ENCODE measurements at places on chromosomes 5 and 9.

DNA sequence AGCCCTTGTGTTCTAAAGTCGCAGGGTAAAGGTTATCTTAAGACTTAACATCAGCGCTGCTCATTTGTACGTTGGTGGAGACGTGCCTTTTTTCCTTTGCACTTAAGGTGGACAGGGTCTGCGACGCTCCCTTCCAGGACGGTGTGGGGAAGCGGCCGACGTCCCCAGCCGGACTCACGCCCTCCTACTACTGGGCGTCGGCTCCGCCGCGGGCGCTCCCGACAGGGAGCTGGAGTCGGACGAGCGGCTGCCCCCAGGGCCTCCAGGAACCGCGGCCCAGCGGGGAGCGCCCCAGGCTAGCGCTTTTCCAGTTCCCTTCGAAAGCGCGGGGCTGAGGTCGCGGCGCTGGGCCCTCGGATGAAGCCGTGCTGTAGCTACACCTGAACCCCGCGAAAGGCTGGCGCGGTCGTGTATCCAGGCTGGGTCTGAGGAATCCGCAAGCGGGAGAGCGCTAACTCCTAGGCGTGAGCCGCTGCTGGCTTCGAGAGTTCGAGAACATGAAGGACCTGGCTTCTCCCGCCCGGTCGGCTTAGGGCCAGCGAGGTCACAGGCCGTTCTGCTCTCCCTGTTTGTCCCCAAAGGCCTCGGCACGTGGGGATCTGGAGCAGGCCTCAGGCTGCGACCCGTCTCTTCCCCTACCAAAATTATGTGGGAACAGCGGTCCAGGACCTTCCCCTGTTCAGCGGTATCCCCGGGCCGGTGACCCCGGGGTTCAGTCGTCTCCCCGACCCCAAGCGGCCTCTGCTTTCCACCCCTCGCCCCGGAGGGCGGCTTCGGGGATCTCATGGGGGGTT lies 3.8 kb upstream of the DMRT3 start:
- no peak for DNase-seq

GRCh38 chr5:40089269-40089668 lies 590.4 kb upstream of the PTGER4 start:
- peak; percentile 34 for DNase-seq

- DNase-seq = no peak
These were observed 22.2 kb upstream of the ASS1 start for GRCh38 chr9:130422546-130422945.

DNA sequence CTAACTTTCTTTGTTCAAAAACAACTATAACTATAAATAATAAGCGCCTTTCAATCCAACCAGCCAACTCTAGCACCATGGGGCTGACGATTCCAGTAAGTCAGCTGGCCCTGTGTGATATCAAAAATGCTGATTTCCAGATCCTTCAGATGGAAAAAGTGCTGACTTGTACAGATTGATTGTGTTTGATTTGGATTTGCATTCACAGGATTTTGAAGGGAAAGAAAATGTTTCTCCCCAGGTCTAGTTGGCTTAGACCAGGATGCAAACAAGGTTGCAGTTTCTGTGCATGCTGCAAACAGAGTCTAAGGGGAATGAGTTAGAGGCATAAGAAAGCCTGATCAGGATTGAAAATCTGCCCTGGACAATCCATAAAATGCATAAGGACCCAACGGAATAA lies 68.9 kb downstream of the SLC1A3 start:
- no peak for DNase-seq

GRCh38 chr5:15902066-15902465 lies 277.5 kb downstream of the MARCHF11 start:
- no peak for DNase-seq

GRCh38 chr5:35856765-35857351 lies at the start of gene IL7R:
Gene IL7R, plus strand, starts transcription at chr5:35856891. Its CDS starts 87 bp downstream, at chr5:35856978.
- DNase-seq = peak; percentile 18

DNA sequence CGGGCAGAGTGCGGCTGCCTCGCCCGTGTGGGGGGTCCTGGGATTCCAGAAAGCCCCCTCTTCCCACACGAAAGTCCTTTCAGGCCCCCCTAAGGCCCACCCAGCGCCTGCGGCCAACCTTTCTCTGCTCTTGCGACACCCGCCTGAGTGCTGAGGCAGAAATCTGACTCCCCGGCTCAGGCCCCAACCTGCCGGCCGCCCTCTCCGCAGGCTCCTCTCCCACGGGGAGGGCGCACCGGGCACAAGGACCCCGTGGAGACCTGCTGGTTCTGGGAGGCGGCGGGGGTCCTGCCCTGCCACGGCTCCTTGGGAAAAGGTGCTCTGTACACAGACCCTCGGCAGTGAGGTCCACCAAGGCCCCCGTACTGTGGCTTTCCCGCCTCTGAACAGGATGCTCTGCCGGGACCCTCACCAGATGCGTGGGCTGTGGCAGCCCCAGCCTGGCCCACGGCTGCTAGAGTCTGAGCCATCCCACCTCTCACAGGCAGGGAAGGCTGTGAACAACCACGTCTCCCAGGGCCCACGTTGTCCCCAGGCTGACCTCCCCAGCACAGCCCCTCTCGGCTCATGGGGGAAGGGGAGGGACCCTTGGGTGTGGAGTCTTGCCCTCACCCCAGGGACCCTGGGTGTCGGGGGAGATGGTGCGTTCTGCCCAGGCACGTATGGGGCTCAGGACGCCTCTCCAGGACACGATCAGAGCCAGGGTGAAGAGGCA lies 41.5 kb upstream of the EGFL7 start:
- DNase-seq = peak; percentile 81

DNA sequence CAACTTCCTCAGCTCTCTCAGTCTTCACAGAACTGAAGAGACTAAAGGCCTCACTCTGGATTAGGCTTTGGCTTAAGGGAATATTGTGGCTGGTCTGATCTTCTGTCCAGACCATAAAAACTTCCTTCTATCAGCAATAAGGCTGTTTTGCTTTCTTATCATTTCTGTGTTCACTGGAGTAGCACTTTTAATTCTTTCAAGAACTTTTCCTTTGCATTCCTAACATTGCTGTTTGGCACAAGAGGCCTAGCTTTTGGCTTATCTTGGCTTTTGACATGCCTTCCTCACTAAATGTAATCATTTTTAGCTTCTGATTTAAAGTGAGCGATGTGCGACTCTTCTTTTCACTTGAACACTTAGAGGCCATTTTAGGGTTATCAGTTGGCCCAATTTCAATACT lies 88.7 kb upstream of the ACOT12 start:
- no peak for DNase-seq

DNA sequence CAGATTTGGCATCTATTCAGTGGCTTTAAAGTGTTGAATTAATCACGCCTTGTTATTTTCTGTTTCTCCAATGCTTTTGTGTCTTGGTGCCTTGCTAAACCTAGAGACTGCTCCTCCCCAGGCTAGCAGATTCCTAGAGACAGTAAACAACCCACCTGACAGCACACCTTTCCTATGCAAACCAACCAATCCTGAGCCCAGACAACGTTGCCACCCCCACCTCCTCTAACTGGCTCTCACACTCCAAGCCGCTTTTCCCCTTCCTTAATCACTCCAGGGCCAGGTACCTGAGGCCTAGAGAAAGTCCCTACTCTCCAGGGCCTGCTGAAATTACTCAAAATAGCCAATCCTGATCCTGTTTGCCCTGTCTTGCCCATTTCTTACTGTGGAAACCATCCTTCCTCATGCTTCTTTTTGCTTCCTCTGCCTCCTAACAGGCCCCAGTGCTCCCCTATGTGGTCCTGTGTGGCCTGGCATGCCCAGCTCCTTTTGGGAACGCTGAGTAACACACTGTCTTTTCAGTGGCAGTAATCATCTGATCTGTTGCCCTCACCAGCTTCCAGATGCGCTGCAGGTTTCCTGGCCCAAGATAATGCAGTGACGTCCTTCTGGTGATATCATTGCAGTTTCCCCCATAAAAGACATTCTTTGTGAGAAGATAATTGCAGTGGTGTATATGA lies 53.4 kb downstream of the GAS1 start:
- DNase-seq = no peak

DNA sequence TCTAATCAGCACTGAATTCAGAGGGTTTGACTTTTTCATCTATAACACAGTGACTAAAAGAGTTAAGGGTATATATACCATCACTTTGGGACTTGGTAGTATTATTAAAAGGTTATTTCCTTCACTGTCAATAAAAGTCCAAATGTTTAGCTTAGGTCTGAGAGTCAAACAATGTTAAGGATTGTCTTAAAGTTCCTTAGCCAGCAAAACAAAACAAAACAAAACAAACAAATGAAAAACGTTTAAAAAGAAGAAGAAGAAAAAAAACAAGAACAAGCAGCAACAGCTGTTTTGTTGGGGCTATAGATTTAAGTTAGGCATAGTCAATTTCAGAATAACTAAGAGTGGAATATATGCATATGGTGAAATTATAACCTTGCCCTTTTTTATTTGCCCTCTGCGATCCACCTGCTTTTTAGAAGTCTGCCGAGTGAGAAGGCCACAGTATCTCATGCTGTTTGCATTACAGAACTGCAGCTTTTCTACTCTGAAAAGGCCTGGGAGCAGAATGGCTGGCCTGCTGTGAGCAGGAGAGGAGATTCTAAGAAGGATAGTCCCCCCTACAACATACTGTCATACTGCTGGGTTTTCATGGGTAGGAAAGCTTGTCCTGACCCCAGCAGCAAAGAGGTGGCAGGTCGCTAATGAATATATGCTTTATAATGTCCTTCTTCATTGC lies 141.7 kb downstream of the NTRK2 start:
- no peak for DNase-seq

- DNase-seq = no peak
These were observed 134.5 kb downstream of the MTX3 start for GRCh38 chr5:79856456-79857055.

- no peak for DNase-seq
These were observed 45.6 kb downstream of the VCAN start for GRCh38 chr5:83517072-83517687.

GRCh38 chr5:139639619-139640380 lies 8.3 kb upstream of the CXXC5 start:
- DNase-seq = peak; percentile 86

DNA sequence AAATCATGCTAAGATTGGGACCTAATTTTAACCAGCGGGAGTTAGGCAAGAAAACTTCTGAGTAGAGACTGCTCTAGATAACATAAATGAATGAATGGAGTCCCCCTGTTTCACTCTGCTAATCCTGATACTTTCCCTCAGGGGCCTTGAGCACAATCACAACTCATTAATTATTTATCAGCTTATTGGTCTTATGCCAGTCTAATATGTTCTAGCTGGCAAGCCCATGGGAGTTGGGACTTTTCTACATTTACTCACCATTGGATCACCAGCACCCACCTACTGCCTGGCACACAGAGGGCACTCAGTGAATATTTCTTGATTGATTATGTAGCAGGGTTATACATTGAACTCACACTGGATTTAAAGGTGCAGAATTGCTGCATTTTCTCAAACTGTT lies 13.5 kb upstream of the TMED7 start:
- no peak for DNase-seq

GRCh38 chr9:130780865-130781504 lies 54.1 kb upstream of the ABL1 start:
- peak; percentile 97 for DNase-seq

DNA sequence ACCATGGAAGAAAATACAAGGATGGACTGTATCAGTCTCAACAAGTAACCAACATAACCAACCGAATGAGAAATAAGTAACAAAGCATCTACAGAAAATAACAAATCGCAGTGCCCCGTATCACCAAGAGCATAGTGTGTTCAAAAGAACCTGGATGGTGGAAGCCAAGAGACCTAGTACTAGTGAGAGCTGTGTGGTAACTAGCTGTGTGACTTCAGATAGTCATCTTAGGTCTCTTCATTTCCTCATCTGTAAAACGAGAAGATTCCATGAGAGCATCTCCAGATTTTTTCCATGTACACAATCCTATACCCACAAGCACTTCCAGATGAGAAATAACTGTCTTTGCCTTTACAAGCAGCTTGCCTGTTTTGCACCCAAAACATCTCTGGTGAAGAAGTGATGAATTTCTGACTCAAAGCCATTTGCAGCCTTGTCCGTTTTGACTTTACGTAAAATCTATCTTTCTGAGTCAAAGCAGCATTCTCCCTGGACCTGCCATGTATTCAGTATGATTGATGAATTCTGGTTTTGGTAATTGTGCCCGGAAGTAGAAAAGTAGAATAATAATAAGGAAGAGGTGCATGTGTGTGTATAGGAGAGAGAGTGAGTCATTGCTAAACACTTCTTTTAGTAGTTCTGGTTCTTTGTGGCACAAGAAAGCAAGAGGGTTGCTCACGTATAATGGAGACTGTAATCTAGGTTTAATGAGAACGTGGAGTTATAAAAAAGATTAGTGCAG lies 41.0 kb downstream of the AOPEP start:
- no peak for DNase-seq

DNA sequence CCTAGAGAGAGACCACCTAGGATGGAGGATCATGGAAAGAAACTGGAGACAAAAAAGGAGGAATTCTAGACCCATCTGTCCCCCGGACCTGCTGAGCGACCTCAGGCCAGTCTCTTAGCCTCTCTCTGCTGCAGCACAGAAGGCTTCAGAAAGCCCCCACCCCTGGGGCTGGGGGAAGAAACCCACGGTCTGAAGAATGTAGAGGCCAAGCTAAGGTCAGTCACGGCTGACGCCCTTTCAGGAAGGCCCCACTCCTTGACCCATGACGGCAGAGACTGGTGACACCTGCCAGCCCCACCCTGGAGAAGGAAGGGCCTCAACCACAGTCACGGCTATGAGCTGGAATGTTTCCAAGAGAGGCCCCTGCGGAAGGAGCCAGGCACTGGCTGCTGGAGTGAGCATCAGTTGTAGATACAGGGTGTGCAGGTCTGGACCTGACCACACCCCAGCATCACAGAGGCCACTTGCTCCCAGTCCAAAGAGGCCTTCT lies 120.5 kb upstream of the BOD1 start:
- no peak for DNase-seq

- DNase-seq = no peak
These were observed 222.9 kb upstream of the MEF2C start for GRCh38 chr5:89105836-89106235.

DNA sequence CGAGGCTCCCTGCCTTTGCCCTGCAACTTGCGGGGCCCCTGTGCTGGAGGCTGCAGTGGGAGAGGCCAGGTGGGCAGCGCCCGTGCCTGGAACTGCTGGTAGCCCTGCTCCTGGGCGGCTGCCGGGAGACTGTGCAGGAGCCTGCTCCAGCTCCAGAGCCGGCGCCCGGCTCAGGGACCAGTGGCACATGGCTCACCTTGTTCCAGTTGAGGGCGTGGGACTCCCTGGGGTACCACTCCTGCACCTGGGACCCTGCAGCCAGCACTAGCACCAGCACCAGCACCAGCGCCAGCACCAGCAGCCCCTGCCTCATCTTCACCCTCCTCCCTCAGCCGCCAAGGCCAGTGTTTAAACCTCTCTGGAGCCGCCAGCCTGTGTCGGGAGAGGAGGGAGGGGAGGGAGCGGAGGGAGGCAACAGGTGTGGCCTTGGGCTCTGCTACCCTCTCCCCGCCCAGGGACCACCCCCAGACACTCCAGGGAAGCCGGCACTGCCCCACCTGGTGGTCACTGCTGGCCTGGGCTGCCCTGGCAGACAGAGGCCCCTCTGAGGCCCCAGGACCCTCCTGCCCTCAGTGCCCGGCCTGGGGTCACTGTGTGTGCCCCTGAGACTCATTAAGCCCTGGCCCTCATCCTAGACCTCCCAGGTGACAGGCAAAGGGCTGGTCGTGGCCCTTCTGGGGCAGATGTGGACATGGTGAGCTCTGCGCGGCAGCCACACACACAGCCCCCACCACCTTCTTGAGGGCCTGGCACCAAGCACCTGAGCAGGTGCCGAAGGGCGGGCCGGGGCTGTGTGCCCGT lies at the start of gene LCN10:
Gene LCN10, minus strand, starts transcription at position 350 of the 801 bp plus-strand sequence. Its CDS starts 37 bp downstream, at position 313.
- DNase-seq = no peak
